ENCODE measurements at places on chromosomes 1 and 21. TPM values are rescaled to one million over a fixed set of nuclear protein-coding genes. Genes with fewer than 3 reads are reported as not detected.
A peak's percentile ranks its signal among the peaks of the same experiment; 100 is the strongest.

KCNA10 gene
- total RNA-seq, result not detected

- DNase-seq, result peak; percentile 75
These were observed 576 bp downstream of the CCN1 start for GRCh38 chr1:85580872-85581801.

CAMK1G gene
- not detected for total RNA-seq

NECTIN4 gene
- total RNA-seq, result 0.21 TPM

GRCh38 chr1:212688341-212689047 is 11.1 kb downstream of the BATF3 start:
- no peak for DNase-seq

- no peak for DNase-seq
These were observed 54.5 kb downstream of the MAGI3 start for GRCh38 chr1:113444857-113445256.

DNA sequence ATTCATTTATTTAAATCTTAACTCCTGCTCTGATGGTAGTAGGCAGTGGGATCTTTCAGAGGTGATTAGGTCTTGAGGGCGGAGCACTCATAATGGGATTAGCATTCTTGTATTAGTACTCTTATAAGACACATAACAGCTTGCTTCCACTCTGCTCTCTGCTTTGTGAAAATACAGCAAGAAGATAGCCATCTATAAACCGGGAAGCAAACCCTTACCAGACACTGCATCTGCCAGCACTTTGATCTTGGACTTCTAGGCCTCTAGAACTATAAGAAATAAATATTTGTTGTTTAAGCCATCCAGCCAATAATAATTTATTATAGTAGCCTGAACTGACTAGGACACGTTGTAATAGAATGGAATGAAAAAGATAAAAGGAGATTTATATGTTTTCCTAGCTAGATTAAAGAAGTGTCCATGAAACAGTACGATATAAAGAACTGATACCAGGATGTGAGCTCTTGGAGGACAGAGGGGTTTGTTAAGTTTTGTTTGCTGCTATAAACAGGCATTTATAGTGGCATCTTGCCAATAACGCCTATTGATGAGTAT is 869.9 kb downstream of the MRPL39 start:
- DNase-seq, result no peak

DNA sequence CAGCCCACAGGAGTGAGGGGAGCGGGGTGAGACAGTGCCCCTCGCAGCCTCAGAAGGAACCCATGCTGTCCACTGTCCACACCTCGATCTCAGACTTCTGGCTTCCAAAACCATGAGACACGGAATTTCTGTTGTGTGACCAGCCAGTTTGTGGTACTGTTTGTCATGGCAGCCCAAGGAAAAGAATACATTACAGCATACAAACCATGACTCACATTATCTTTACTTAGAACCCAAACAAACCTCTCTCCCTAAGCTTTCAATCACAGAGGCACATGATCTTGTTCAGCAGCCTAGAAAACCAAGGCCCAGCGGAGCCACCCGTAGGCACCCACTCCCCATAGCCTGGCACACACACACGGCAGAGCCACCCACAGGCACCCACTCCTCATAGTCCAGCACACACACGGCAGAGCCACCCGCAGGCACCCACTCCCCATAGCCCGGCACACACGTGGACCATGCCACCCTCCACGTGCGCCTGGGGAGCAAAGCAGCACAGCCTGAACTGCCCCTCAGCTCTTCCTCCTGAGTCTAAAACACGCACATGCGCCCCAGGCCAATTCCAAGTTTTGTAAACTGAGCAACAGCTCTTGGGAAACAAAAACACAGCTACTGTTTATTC is 458 bp upstream of the KRTAP10-4 start:
- peak; percentile 17 for DNase-seq

- no peak for DNase-seq
These were observed 18.4 kb downstream of the RUNX3 start for GRCh38 chr1:24911651-24912155.

SYPL2 gene
- not detected for total RNA-seq

ATP1A2 gene
- not detected for total RNA-seq

DNA sequence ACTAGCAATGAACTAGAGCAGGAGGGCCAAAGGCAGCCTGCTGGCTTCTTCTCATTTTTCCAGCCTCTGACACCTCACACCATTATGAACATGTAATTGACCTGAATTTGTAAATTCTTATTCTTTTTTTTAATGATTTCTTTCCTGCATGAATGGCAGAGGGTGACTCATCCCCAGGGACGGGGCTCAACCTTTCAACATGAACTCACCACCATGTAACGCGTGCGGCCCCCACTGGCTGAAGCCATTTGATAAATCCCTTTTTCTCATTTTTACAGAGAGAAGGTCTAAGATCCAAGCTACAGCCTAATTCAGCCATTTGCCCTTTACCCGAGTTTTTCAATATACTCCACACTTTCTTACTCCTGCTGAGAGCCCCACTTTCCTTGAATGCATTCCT is 9.3 kb upstream of the ETS2 start:
- DNase-seq, result peak; percentile 70

DNA sequence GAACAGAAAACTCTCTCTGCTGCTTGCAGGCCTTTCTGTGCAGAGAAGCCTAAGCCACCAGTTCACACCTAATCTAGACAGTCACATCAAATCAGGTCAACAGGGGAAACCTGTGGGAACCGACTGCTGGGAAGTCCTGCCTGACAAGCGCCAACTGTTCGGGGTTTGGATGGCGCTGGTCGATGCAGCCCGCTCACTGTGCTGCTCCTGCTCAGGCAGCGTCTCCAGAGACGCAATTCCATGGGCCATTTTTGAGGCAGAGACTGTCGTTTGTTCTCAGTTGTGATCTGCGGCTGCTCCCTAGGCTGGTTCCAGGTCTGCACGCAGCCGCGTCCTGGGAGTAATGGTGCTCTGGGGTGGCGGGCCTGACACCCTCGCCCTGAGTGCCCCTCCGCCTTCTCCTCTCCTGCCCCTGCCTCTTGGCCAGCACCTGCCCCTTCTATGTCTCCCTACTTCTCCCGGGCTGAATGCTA is 1.4 kb downstream of the AGT start:
- no peak for DNase-seq

DNA sequence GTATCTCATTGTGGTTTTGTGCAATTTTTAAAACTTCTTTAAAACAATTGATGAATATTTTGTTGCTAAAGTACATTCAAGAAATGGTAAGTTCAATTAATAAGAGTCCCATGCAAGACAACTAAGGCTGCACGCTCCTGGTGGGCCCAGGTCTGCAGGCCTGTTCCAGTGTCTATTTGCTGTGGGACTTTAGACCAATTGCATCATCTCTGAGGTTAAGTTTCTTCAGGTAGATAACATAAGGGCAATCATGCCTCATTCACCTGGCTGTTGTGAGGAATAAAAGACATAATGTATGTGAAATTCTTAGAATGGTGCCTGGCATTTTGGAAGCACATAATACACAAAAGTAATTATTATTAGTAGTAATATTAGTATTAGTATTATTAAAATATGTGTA is 82.9 kb downstream of the SLC25A24 start:
- DNase-seq, result no peak

GRCh38 chr1:216914974-216915373 is 191.7 kb upstream of the ESRRG start:
- DNase-seq, result no peak

DNA sequence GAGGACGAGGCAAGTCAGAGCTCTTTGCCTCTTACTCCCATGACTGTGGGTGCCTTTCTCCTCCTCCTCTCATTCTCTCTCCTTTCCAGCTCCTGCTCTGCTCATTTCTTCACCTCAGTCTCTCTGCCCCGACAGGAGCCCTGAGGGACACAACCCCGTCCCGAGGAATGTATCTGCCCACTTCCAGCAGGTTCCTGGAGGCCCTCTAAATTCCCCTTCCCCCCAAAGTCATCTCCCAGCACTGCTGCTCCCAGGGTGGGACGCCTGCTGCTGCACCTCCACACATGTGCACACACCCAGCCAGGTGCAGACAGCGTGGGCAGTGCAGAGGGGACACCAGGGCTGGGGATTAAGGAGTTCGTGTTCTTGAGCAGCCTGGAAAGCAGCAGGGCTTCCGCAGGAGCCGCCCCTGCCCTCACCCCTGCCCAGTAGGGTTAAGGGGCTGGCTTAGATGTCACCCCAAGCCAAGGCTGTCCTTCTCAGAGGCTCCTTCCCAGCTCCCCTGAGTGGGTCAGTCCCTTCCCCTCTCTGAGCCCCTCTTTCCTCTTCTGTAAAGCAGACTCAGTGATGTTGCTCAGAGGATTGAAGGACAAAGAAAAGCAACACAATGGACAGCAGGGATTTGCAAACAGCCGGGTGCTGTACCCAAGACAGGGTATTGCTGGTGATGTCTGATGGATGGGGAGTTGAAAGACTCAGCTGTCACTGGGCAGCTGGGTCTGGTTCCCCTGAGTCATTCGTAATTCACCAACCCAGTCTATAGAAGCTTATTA is 346.0 kb downstream of the MATN1 start:
- peak; percentile 30 for DNase-seq

- peak; percentile 79 for DNase-seq
These were observed 10.6 kb downstream of the FCMR start for GRCh38 chr1:206911064-206911663.

GRCh38 chr21:33115631-33116510 is 45.9 kb downstream of the OLIG1 start:
- no peak for DNase-seq

DNA sequence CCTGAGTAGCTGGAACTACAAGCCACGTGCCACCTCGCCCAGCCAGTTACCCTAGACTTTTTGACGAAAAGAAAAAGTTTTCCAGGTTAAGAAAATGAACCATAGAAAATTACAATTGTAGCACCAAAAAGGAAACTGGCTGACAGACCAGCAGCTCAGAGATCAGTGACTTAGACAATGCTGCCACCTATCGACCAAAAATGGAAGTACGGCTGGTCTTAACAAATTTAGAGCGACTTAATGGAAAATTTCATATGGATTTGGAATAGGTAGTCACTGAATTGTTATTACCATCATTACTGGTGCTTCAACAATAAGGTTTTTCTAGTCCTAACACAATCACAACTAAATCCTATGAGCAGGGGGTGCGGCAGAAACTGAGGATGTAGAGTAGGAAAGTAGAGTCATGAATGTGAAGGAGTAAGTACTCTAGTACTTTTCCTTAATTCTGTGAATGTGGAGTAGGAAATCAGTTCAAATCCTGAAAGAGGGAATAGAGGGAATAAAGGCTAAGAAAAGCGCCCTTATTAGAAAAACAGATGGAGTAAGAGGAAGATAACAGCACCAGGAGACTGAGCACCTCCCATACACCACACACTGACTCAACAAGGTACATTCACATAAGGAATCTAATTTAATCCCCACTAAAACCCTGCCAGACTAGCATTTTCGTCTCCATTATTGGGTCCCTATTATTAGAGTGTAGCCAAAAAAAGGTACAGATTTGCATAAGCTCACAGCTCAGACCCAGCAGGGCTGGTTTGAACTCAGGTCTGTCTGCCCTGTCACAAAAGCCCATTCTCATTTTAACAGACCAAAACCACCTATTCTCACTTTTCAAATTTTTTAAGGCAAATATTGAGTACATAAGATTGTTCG is 37.9 kb upstream of the MGST3 start:
- DNase-seq, result peak; percentile 65

DNA sequence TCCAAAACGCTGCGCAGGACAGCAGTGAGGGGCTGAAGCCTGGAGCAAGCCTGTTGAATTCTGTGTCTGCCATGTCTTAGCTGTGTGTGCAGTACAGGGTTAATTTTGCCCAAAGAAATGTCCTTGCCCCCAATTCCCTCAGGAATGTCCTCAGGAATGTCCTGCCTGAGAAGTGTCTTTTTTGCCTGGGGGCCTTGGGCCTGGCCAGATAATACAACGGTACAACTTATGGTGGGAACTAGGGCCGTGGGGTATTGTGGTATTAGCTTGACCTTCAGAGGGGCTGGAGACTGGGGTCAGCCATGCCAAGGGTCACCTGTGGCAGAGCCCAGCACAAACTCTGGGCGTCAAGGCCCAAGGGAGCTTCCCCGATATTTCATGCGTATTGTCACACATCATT is 107.7 kb downstream of the AJAP1 start:
- no peak for DNase-seq

LHX8 gene
- 20.5 TPM for total RNA-seq

DNA sequence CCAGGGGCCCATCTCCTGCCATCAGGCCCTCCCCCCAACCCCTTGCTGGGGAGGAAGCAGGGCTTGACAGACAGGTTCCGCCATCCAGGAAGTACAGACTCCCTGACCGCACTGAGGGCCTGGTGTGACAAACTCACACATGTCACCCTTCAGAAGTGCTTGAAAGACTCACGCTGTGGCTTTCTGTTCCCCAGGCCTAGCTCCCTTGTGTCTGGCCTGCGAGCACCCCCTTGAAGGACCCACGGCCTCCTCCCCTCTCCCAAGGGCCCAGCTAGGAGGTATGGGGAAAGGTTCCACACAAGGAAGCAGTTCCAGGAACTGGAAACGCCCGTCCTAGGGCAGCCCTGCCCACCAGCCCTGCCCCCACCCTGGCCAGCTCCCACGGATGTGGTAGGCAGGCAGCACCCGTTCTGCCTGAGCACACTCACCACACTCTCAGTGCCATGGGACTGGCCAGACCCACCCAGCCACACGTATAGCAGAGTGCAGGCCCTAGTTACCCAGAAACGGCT is 26.7 kb downstream of the SLC2A1 start:
- DNase-seq, result no peak

CFAP74 gene
- total RNA-seq, result not detected

DNA sequence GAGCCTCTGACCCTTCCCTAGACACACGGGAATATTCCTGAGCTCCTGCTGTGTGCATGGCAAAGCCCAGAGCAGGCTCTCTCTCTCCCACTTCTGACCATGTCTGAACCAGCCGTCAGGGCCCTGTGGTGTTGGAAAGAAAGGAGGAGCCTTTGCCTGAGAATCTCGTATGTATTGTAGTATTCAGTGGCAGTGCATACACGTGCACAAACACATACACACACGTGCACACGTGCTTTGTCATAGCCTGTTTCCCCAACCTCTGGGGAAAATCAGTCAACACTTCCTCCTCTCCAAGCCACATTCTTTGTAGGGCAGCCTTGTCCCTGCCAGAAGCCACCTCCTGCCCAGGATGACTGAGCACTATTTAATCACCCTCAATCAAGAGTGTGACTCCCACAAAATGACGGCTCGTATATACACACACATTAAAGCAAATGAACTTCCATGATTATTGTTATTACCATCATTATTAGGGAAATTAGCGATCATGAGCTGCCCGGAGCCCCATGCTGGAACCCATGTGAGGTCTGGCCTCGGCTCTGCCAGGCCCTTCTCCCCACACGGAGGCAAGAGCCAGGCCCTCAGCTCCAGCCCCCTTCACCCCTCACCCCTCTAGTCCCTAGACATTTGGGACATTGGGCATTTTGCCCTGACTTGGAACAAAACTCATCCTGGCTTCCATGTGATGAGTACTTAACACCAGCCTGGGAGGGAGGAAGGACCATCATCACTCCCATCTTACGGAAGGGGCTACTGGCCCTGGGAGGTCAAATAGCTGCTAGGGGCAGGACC is 331.9 kb downstream of the NPHP4 start:
- DNase-seq, result no peak

MAN1C1 gene
- not detected for total RNA-seq

OLIG2 gene
- not detected for total RNA-seq

All from SJSA1 (cell line).